ENCODE measurements at places on chromosomes 12 and 14. TPM values are rescaled to one million over a fixed set of nuclear protein-coding genes. Genes with fewer than 3 reads are reported as not detected.

The TMEM30B gene
- total RNA-seq = 22.9 TPM

The LRRC10 gene
- total RNA-seq = not detected

The RILPL1 gene
- 7.9 TPM for total RNA-seq

The CLEC2B gene
- not detected for total RNA-seq

The HAL gene
- not detected for total RNA-seq

The ZDHHC22 gene
- 29.3 TPM for total RNA-seq

The RAD51AP1 gene
- 75.2 TPM for total RNA-seq

The IL22 gene
- not detected for total RNA-seq

The SRRM4 gene
- total RNA-seq = 0.63 TPM

The TCL1A gene
- 8.5 TPM for total RNA-seq

The DCAF5 gene
- total RNA-seq = 15.2 TPM

The TMCC3 gene
- total RNA-seq = 2.4 TPM

The MYL2 gene
- not detected for total RNA-seq

The SCN8A gene
- 23.9 TPM for total RNA-seq

DNA sequence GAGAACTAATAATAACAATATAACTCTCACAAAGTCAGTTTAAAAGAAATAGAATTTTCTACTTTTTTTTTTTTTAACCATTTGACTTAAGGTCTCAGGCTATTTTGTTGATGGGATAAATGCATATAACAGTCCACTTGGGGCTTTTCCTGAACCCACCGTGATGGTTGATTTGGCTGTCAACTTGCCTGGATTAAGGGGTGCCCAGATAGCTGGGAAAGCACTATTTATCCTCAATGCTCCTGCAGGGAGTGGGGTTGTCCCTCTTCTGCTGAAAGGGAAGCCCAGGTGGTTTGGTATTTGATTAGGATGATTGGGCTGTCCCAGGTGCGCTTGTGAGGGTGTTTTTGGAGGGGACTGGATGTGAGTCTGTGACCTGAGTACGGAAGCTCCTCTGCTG is 114.9 kb downstream of the AACS start:
- H3K36me3 ChIP-seq = no peaks in the 10 kb centered on the region
- peaks cover 19% of the 10 kb centered on the region for H3K27me3 ChIP-seq
- no peak overlapping the region for H3K4me3 ChIP-seq
- no peak for DNase-seq
- H3K4me1 ChIP-seq = peaks cover 19% of the 10 kb centered on the region

DNA sequence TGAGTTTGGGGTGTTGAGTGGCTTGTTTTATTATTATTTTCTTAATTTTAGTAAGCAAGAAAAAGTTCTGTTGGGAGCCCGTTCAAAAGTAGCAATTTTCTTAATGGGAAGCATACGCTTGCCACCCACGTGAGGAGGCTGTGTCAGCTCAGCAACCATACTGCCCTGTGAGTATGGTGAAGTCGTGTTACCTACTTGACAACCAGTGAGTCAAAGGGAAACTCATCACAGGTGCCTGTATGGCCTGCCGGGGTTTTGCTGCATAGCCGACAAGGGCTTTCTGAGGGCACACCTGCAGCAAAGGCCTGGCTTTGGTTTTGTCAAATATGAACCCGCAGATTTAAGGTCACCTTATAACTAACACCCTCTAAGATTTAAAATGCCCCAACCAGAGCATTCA is 31.1 kb downstream of the PITPNM2 start:
- H3K36me3 ChIP-seq = no peaks in the 10 kb centered on the region
- no peaks in the 10 kb centered on the region for H3K27me3 ChIP-seq
- no peak for DNase-seq
- H3K4me3 ChIP-seq = no peak overlapping the region
- no peaks in the 10 kb centered on the region for H3K4me1 ChIP-seq

DNA sequence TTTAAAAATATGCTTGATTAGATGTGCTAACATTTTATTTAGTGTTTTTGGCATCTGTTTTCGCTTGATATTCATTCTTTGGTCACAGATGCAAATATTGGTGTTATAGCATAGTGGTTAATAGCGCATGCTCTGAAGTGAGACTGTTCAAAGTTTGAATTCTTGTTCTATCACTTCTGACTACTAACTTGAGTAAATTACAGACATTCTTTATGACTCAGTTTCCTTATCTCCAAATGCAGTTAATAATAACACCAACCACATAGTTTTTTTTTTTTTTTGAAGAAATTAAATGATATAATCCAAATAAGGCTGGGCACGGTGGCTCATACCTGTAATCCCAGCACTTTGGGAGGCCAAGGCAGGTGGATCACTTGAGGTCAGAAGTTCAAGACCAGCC is 81.0 kb downstream of the TMX1 start:
- no peaks in the 10 kb centered on the region for H3K4me1 ChIP-seq
- no peak overlapping the region for H3K27ac ChIP-seq
- no peaks in the 10 kb centered on the region for H3K27me3 ChIP-seq
- no peak overlapping the region for H3K4me3 ChIP-seq

- no peaks in the 10 kb centered on the region for H3K36me3 ChIP-seq
- no peak overlapping the region for H3K27ac ChIP-seq
- no peaks in the 10 kb centered on the region for H3K27me3 ChIP-seq
These were observed 177.6 kb downstream of the SUDS3 start for GRCh38 chr12:118553856-118554504.

GRCh38 chr12:130683811-130684210 is 32.3 kb downstream of the RIMBP2 start:
- no peak overlapping the region for H3K27ac ChIP-seq
- no peaks in the 10 kb centered on the region for H3K27me3 ChIP-seq
- H3K36me3 ChIP-seq = no peaks in the 10 kb centered on the region
- H3K4me3 ChIP-seq = no peak overlapping the region

- no peak overlapping the region for H3K27ac ChIP-seq
- no peak overlapping the region for H3K4me3 ChIP-seq
- DNase-seq = no peak
- peaks cover 13% of the 10 kb centered on the region for H3K4me1 ChIP-seq
These were observed 11.7 kb upstream of the NFKBIA start for GRCh38 chr14:35416108-35416750.

GRCh38 chr14:24706351-24706750 is 72.4 kb upstream of the GZMB start:
- no peaks in the 10 kb centered on the region for H3K36me3 ChIP-seq
- no peak overlapping the region for H3K27ac ChIP-seq
- no peak for DNase-seq
- H3K4me3 ChIP-seq = no peak overlapping the region

GRCh38 chr14:35247777-35248475 is 44.3 kb upstream of the PSMA6 start:
- H3K4me3 ChIP-seq = no peak overlapping the region
- no peaks in the 10 kb centered on the region for H3K36me3 ChIP-seq
- no peaks in the 10 kb centered on the region for H3K27me3 ChIP-seq
- H3K27ac ChIP-seq = no peak overlapping the region
- DNase-seq = no peak
- H3K4me1 ChIP-seq = no peaks in the 10 kb centered on the region

- H3K4me1 ChIP-seq = peaks cover 26% of the 10 kb centered on the region
- H3K36me3 ChIP-seq = no peaks in the 10 kb centered on the region
- DNase-seq = peak; percentile 38
- H3K27me3 ChIP-seq = no peaks in the 10 kb centered on the region
These were observed 11.4 kb downstream of the CABP1 start for GRCh38 chr12:120651821-120652220.

GRCh38 chr14:103112400-103113243 is 10.6 kb upstream of the TNFAIP2 start:
- H3K27ac ChIP-seq = no peak overlapping the region
- H3K27me3 ChIP-seq = peaks cover 22% of the 10 kb centered on the region
- H3K36me3 ChIP-seq = no peaks in the 10 kb centered on the region
- peaks cover 21% of the 10 kb centered on the region for H3K4me1 ChIP-seq
- no peak for DNase-seq
- H3K4me3 ChIP-seq = no peak overlapping the region

- no peaks in the 10 kb centered on the region for H3K27me3 ChIP-seq
- no peak for DNase-seq
- no peaks in the 10 kb centered on the region for H3K36me3 ChIP-seq
- H3K4me3 ChIP-seq = no peak overlapping the region
These were observed 546.2 kb upstream of the FOXG1 start for GRCh38 chr14:28220391-28220790.

DNA sequence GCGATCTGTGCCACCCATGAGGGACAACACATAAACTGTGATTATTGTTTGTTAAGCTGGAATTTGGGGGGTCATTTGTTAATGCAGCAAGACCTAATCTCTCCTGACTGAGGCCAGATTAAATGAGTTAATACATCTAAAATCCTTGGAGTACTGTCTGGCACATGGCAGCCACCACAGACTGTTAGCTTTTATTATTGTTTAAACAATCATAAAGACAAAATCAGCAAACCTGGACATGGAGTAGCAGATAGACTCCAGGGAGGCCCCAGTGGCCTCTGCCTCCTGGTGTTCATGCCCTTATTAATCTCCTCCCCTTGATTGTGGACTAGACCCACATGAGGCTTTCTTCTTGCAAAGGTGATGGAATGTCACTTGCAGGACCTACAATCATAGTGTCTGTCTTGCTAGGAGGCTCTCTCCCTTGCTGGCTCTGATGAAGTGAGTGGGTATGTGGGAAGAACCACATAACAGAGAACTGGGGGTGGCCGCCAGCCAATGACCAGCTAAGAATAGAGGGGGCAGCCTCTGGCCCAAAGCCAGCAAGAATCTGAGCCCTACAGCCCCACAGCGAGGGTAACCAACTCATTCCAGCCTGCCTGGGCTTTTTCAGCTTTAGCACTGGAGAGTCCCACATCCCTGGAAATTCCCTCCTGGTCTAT is 142.0 kb downstream of the SCARB1 start:
- DNase-seq = no peak
- no peak overlapping the region for H3K4me3 ChIP-seq
- H3K27me3 ChIP-seq = no peaks in the 10 kb centered on the region
- H3K4me1 ChIP-seq = no peaks in the 10 kb centered on the region
- H3K36me3 ChIP-seq = no peaks in the 10 kb centered on the region

DNA sequence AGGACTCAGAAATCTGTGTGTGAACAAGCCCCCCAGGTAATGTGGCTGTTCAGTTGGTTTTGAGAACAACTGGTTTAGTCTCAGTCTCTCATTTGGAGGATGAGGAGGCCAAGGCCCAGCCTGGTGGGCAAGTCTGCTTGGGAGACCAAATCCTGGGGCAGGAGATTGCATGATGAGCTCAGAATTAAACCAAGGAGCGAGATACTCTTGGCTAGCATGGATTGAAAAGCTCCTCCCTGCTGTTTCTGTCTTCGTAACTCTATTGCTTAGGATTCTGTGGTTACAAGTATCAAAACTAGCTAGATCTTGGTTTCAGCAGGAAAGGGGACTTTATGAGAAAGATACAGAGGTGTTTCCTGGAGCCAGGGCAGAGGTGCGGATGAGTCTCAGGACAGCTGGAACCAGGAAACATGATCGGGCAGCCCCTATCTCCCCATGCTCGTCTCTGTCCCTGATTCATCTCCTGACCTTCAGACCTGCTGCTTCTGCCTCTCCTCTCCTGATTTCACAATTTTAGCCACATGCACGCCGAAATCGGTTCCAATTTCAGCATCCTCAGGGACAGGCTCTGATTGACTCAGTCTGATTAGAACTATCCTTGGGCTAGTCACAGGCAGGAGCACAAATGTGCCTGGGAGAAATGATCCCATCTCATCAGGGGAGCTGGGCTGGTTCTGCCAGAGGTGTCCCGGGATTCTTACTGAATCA is 40.2 kb upstream of the RIN3 start:
- no peak for DNase-seq
- H3K27ac ChIP-seq = no peak overlapping the region
- H3K4me1 ChIP-seq = peaks cover 10% of the 10 kb centered on the region
- H3K4me3 ChIP-seq = no peak overlapping the region

DNA sequence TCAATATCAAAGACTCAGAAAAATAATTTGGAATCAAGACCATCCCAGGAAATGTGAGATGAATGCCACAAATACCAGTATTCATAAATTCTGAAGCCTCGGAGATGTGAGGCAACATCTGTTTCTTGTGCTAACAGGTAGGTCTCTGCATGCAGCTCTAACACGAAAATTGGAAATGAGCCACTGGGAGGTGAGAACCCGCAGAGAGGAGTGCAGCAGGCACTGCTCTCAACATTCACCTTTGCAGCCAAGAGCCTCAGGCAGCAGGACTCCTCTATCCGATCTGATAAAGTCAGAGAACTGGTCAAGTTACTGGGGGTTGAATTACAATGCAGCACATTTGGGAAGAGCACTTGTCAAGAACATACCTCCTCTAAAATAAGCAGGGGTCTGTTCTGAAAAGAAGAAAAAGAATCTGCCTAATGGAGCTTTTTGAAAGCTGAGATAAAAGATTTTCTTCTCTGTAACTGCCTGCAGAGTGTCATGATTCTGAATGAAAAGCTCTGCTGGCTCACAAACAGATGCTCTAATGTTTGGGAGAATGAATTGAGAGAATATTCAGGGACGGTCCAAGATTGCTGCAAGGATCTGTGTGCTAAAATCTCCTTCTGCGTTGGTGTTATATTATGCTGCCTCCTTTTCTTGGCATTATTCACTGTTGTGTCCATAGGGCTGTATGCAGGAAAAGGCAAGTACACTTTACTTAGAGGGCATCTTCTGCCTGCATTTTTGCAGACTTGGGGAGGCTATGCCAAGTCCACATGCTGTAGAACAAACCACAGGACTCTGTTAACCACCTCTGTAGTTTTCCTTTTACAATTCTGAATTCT is 209.6 kb upstream of the KRR1 start:
- H3K36me3 ChIP-seq = no peaks in the 10 kb centered on the region
- H3K27ac ChIP-seq = peak overlapping the region; percentile 60
- H3K4me3 ChIP-seq = no peak overlapping the region
- DNase-seq = peak; percentile 44
- H3K27me3 ChIP-seq = no peaks in the 10 kb centered on the region
- peaks cover 29% of the 10 kb centered on the region for H3K4me1 ChIP-seq

DNA sequence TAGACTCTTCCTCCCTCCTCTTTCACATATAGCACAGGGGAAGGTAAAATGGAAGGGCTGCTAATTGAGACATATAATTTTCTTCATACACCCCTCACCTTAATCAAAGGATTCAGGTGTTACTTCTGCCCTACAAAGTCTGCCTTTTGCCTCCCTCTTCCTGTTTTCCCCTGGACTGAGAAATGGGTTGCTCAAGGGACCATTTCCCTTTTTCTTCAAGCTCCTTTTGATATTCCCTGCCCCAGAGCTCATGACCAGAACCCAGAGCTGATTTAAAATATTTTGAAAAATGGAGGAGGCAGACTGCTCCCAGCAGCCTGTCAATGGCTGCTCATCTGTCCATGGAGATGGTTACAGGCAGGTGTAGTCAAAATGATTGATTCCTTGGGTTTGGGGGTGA is 6.3 kb upstream of the PIP4K2C start:
- DNase-seq = no peak
- H3K36me3 ChIP-seq = peaks cover 8% of the 10 kb centered on the region
- 0 out of 2 replicates have a peak, but pooled peaks cover 8% of the 10 kb centered on the region for H3K27me3 ChIP-seq
- H3K4me1 ChIP-seq = no peaks in the 10 kb centered on the region
- H3K4me3 ChIP-seq = no peak overlapping the region
- no peak overlapping the region for H3K27ac ChIP-seq
